ENCODE measurements at places on chromosomes 16 and 17.

DNA sequence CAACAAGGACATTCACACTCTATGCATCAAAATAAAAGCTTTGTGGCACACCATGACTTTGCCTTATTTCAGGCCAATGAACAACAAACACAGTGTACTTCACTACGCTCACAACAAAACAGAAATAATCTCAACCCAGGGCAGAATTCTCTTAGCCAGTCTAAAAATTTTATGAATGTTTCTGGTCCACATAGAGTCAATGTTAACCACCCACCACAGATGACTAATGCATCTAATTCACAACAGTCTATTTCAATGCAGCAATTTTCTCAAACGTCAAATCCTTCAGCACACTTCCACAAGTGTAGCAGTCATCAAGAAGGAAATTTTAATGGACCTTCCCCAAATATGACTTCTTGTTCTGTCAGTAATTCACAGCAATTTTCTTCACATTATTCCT, 101.7 kb downstream of the CHD9 start:
- no peak for DNase-seq

DNA sequence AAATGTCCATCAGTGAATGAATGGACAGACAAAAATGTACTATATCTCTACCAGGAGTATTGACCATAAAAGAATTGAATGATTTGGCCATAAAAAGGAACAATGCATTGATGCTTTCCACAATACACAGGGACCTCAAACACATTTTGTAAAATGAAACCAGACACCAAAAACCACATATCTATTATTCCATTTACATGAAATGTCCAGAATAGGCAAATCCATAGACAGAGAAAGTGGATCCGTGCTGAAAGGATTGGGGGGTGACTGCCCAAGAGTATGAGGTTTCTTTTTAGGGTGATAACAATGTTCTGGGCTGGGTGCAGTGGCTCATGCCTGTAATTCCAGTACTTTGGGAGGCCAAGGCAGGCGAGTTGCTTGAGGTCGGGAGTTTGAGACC, 6.9 kb upstream of the LITAF start:
- DNase-seq, result no peak

DNA sequence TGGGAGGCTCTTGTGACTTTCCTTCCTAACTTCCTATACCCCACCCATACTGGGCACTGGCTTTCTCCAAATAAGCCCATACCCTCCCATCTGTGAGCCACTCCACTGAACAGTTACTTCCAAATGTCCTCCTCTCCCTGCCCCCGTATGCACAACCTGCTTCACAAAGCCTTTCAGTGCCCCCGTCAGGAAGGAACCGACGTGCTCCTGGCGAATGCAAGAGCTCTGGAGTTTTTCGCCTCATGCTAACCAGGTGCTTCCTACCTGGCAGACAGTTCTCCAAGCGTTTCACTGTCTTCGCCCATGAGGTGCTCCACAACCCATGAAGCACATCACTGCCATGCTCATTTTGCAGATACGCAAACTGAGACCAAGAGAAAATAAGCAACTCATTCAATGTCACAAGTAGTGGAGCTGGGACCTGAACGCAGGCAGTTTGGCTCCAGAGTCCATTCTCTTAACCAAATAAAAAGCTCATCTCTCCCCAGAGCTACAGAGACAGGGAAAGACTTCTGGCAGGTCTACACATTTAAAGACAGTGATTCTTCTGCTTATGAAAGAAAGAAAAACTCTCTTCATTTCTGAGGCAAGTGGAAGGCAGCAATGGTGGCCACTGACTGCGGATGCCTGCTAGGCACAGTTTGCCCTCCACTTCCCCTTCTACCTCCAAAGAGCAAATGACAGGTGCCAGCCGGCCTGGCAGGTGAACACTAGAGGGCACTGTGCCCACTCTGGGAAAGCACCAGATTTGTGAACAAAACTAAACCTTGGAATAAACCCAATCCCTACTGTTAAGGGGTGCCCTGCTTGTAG, 23.8 kb downstream of the SPHK1 start:
- peak; percentile 79 for DNase-seq

GRCh38 chr17:32319548-32319905, 22.4 kb downstream of the C17orf75 start:
- peak; percentile 87 for DNase-seq

DNA sequence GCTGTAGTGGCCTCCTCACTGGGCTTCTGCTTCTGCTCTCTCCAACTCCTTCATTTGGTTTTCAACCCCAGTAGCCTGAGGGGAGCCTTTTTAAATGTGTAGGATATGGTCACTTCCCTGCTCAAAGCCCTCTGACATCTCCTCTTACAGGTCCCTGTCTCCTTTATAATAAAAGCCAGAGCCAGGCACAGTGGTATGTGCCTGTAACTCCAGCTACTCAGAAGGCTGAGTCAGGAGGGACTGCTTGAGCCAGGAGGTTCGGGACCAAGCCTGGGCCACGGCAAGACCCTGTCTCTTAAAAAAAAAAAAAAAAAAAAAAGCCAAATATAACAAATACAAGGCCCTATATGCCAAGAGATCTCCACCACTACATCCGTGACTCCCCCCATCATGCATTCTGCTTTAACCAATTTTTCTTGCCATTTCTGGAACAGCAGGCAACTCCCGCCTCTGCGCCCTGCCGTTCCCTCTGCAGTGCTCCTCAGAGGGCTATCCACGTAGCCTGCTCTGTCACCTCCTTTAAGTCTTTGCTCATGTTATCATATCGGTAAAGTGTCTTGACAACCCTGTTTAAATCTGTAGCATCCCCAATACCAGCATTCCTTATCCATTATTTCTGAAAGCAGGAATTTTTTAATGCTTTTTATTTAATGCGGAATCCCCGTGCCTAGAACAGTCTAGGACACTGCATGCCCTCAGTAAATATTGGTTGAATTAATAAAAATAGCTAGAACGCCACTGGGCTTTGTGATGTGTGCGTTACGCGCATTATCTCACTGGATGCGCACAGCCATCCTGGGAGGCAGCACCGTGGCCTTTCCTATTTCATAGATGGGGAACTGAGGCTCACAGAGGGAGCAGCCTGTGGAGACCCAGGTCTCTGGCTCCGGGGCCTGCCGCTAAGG, 9.5 kb downstream of the ZNF771 start:
- DNase-seq, result peak; percentile 37

- peak; percentile 69 for DNase-seq
Observed at GRCh38 chr16:85717393-85718152, 28.8 kb upstream of the GINS2 start.

DNA sequence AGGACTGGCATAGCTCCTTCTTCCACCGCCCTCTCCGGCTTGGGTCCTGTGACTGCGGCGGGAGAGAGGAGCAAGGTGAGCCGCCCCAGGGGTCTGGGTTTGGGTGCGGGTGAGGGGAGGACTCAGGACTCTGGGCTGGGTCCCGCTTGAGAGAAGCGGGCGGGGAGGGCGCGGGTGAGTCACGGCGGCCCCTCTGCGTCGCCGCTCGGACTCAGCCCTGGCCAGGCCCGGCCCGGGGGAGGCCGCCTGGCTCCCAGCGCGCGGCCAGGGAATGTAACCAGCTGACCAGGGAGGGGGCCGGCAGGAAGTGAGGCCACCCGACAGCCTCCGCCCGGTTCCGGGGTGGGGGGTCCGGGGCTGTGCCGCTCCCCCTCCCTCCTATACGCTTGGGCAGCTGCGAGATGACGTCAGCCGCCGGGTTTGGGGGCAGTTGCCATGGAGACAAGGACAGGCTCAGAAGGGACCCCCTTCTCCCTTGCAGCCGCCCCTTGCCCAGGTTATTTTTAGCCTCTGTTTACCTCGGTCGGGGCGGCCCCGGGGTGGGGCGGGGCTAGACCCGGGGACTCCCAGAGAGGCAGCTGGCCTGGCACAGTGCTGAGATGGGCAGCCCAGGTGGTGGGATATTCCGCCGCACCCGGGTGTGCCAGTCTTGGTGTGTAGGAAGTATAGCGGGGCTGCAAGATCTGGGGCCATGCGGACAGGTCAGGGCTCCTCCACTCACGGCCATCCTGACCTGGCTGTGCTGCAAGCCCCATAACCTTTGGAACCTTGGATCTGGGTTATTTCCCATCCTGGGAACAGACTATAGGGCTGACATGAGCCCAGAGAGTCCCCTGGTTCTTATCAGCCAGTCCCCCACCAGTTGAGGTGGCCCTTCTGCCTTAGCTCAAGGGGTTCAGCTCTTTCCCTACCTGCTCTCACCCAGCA, 1.6 kb downstream of the RIPOR1 start:
- DNase-seq, result no peak

DNA sequence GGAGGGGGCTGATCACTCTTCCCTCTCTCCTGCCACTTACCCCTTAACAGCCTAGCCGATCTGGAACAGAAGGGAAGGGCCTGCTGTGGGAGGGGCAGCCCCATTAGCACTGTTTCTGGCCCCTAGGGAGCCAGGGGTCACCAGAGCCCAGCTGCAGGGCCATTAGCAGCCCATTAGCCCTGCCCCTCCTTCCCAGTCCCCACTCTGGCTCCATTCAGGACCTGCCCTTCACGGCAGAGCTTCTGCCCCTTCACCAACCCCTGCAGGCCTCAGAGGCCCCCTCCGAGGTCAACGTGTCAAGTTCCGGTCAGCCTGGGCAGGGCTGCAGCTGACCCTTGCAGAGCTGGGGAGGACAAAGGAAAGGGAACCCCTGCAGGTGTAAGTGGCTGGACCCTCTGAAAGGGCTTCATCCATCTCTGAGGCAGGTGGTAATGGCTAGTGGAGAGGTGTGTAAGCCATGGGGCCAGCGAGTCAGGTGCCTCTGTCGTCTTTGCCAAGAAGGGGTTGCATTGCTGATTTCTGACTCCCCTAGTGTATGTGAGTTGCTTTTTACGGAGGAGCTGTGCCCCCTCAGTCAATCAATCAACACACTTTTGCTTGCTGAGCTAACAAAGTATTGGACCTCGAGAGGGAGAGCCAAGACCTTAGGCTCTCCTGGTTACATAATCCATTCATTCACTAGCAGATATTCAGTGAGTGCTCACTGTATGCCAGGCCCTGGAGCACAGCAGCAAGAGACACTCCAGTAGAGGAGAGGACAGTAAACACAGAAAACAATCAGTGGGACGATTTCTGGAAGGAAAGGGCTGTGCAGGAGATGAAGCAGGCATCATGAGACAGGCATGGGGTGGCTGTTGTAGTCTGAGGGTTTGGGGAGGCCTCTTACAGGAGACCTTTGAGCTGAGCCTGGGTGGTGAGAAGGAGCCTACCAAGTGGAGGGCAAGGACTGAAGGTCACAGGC, 18.2 kb upstream of the KCNJ12 start:
- DNase-seq, result no peak

DNA sequence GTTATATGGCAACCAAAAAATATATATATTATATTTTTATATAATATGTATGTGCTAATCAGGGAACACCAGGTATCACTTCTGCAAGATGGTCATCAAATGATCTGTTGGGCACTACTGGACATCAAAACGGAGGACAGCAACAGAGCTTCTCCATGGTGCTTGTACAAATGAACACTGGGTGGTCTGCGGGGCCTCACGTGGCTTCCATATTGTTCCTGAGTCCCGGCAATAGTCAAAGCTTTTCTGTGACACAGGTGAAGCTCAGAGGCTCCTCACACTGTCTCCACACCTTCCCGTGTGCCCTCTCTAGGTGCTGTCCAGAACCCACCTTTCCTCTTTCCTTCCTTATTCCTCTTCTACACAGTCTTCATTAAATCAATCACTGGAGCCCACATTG, 149.9 kb upstream of the PIRT start:
- no peak for DNase-seq

GRCh38 chr16:31402687-31403086, 9.6 kb downstream of the ITGAD start:
- no peak for DNase-seq

DNA sequence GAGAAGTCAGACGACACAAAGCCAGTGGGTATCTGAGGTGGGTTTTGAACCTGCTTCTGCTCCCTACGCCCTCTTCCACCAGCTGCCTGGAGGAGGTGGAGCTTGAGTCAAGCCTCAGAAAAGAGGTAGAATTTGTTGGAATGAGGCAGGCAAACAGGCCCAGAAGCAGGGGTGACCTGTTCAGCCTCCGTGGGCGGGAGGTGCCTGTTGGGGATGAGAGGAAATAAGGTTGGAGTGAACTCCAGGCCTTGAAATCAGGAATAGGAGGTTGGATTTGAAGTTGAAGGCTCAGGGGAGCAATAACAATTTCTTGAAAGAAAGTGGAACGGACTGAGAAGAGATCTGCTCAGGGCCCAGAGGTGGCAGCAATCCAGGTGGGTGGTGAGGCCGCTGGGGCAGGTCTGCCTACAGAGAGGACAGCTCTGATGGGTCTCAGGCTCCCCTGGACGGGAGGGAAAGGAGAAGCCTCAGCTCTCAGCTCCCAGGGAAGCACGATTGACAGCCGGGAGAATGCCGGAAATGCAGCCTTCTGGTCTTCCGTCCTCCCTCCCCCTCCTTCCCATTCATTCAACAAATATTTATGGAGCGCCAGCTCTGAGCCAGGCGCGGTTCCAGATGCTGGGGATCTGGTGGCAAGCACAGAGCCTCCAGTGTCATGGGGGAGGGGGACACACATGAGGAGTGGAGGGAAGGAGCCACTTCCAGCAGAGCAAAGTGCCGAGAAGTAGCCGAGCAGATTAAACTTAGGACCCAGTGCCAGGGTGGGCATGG, 61.9 kb upstream of the CIBAR2 start:
- DNase-seq, result no peak

DNA sequence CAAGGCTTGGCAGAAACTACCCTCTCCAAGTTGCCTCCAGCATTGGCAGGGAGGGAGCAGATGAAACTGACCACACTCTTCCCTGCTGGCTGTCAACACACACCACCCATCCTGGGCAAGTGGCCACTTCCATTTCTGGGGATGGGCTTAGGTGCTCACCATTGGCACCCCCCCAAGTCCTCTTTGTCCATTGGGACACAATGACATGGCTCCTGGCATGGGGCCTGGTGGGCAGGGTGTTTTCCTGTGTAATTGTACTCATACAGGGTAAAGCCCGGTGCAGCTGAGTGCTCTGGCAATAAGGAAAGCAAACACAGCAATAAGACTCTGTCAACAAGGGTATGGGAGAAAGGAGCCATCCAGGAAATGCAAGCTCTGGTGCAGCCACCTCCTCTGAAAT, 22.6 kb downstream of the SCNN1B start:
- DNase-seq, result no peak

- DNase-seq, result no peak
Observed at GRCh38 chr17:61722398-61722797, 131.4 kb upstream of the NACA2 start.

- no peak for DNase-seq
Observed at GRCh38 chr17:269616-270514, 82.7 kb downstream of the RPH3AL start.

- DNase-seq, result no peak
Observed at GRCh38 chr16:29230671-29231096, 175.8 kb downstream of the NPIPB11 start.

GRCh38 chr17:57505841-57506773, 239.0 kb downstream of the CCDC182 start:
- no peak for DNase-seq
